RKO (cell line): ENCODE measurements at places on chromosomes 1 and 21.
A peak's percentile ranks its signal among the peaks of the same experiment; 100 is the strongest.

- DNase-seq: peak; percentile 78
Measured at GRCh38 chr1:192724670-192725069, 84.2 kb upstream of the RGS2 start.

DNA sequence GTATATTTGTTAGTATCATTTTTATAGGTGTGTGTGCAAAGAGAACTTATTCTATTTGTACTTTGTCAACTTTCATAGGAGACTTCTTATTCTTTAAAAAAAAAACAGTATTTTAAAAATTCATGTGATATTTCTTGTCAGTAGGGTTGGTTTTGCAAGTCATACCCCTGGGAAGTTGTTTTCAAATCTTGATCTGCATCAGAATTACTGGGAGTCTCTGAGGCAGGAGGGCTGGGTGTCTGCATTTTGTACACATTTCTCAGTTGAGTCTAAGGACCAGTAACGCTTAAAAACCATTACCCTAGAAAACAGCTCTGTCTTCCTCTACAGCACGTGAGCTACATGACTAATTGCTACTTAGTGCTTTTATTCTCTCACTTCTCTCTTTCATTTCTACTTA is 76.0 kb upstream of the CTTNBP2NL start:
- DNase-seq: no peak

DNA sequence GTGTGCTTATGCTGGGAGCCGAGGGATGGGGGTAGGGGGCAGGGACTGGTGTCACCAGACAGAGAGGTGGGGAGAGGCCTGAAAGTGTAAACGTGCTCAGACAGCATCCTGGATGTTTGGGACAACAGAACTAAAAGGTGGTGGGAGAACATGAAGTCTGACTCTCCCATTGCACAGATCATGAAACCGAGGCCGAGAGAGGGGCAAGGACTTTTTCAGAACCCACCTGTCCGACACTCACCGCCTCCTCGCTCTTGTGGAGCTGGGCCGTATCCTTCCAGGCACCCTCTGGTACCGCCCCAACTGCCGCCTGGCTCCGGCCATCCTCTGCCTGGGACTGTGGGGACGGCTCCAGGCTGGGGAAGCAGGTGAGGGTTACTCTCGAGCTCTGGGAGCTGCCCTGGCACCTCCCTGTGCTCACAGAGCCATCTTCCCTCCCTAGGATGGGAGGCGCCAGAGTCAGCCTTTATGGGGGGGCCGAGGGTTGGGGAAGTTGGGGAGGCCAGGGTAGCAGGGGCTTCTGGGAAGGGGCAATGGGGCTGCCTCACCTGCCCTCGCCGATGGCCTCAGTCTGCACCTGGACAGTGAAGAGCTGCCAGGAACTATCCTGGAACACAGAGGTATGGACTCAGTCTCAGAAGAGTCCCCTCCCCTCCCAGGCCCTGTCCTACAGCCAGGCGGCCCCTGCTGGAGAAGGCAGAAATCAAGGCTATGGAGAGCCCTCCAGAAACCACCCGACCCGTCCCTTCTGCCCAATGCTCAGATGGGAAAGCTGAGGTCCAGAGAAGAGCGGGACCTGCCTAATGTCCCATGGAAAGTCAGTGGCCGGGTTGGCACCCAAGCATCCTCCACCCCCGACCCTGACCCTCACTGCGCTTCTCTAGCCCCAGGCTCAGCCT is 7.0 kb downstream of the ATP13A2 start:
- no peak for DNase-seq

DNA sequence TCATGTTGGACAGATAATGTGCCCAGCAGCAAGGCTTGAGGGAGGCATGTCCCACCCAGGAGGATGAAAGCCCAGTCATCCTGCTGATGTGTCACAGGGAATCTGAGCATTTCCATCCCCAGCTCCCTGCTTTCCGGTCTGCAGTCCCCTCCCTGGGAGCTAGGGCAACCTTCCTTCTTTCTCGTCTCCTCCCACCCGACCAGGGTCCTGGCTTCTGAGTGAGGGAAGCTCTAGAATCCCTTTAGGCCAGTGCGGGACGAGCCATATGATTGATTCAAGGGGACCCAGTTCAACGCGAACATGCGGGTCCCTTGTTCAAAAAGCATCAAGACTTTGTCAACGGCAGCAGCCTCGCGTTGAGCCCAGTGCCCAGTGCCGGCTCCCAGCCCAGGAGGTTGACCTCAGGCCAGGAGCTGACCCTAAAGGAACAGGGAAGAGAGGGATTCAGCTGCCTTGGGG is 96.7 kb upstream of the TMPRSS2 start:
- no peak for DNase-seq

- DNase-seq: no peak
Measured at GRCh38 chr1:22545141-22545540, 18.1 kb upstream of the EPHA8 start.

- DNase-seq: no peak
Measured at GRCh38 chr1:90989302-90989701, 32.5 kb downstream of the ZNF644 start.

GRCh38 chr1:231016966-231017365 is 23.1 kb downstream of the FAM89A start:
- no peak for DNase-seq

- DNase-seq: no peak
Measured at GRCh38 chr1:31765516-31765915, 1.4 kb upstream of the ADGRB2 start.

GRCh38 chr1:94528299-94528698 is 13.3 kb downstream of the F3 start:
- DNase-seq: no peak

DNA sequence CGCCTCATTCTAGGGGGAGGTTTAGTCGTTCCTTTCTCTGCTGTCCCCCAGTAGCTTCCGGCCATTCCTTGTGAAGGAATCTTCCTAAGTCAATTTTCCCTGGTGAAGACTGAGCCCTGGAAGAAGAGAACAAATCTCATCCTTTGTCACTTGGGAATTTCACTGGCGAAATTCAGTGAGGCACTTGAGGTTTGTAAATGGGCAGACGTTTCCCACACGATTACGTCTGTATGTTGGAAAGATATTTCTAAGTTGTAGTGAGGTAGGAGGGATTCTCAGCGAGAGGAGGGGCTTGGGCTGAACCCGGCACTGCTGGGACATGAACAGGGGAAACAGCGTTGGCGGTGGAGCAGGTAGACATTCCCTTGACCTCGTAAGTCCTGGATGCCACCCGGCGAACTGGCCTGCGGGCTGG is 47.2 kb downstream of the GALNT2 start:
- DNase-seq: no peak
